Mucosa of descending colon (tissue), 3 donors: ENCODE measurements at places on chromosomes 4 and X.

DNA sequence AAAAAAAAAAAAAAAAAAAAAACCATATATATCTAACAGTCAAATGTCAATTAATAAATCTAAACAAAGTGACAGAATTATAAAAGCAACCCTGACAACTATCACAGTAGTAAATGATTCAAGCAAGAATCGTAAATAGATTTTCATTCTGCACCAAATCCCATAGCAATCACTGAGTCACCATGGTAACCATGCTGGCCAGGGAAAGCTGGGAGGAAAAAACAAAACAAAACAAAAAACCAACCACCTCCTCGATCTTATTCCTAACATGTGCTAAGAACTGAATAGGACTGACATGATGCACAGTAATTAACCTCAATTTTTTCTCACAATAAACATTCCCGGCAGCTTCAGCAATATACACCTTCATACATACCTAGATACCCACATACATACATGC is 30.6 kb upstream of the RAB40A start:
- no peak for DNase-seq

DNA sequence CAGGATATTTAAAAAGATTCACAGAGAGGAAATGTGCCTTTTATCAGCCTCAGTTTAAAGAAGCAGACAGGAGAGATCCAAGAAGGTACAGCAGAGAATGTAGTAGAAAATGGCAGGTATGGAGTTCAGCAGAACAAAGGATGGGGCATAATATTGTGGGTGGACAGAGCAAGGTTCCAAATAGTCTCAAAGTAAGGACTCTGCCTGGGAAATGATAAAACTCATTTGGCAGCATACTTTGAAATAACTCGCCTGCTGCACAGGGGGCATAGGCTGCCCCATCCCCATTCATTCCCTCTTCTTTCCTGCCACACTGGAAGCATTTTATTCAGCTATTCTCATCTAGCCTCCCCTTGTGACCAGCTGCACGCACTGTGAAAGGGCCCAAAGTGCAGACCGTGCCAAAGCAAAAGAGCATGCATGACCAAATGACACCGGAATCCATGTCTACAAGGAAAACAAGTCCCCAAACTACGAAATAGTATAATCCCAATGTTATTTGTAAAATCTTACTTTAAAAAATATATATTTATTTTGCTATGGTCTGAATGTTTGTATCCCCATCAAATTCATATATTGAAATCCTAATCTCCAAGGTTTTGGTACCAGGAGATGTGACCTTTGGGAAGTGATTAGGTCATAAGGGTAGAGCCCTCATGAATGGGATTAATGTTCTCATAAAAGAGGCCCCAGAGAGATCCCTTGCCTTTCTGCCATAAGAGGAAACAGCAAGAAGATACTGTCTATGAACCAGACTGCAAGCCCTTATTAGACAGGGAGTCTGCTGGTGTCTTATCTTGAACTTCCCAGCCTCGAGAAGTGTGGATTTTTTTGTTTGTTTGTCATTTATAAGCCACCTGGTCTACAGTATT is 77.4 kb upstream of the PRSS48 start:
- no peak for DNase-seq

GRCh38 chr4:120902925-120903324 is 19.6 kb downstream of the PRDM5 start:
- no peak for DNase-seq

DNA sequence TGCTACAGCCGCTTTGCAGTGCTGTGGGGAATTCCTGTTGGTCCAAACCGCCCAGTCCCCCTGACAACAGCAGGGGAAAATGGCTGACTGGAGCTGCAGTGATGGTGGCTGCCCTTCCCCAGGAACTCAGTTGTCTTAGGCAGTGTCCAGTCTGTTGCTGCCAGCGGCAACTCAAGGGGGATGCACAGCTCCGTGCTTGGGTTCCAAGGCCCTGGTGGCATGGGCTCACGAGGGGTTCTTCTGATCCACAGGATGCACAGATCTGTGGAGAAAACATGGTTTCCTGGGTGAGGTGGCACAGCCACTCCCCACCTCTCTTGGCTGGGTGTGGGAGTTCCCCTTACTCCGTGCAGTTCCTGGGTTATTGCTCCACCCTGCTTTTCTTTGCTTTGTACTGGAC is 261.2 kb downstream of the TLL1 start:
- DNase-seq, result no peak

- DNase-seq, result no peak
Measured at GRCh38 chr4:55675196-55675793, 39.2 kb upstream of the NMU start.

DNA sequence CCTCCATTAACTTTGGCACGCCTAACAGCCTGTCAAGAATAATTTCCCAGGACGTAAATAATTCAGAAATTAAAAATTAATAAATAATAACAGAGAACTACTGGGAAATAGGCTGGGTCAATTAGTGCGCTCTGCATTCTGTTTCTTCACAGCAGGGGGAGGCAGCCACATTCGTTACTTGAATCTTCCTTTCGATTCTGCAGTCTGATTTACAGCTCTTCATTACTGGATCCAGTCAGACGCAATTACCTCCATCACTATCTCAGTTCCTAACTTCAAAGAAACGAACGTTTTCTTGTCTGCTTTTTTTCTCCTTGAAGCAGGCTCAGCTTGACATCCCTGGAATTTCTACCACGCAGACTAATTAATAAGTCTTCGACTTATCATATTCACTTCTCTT is 9.0 kb upstream of the RPL34 start:
- no peak for DNase-seq

- no peak for DNase-seq
Measured at GRCh38 chr4:133316909-133317308, 167.8 kb downstream of the PCDH10 start.

GRCh38 chrX:84339507-84340364 is 151.7 kb upstream of the RPS6KA6 start:
- DNase-seq, result no peak

GRCh38 chr4:85092943-85093342 is 126.5 kb upstream of the WDFY3 start:
- DNase-seq, result no peak

DNA sequence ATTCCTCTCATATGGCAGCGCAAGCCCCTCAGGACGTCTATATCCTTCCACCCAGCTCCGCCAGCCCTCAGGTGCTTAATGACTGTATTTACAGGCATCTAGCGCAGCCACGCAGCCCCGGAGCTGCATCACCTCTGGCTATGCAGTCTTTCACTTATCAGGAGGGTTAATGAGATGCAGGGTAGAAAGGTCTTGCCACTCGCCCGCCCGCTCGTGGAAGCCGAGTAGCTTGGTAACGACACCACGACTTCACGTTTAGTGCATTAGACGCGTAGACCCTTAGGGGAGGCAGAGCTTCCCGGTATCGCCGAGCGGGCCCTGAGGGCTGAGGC is 1.5 kb upstream of the SLC16A2 start:
- DNase-seq, result no peak

DNA sequence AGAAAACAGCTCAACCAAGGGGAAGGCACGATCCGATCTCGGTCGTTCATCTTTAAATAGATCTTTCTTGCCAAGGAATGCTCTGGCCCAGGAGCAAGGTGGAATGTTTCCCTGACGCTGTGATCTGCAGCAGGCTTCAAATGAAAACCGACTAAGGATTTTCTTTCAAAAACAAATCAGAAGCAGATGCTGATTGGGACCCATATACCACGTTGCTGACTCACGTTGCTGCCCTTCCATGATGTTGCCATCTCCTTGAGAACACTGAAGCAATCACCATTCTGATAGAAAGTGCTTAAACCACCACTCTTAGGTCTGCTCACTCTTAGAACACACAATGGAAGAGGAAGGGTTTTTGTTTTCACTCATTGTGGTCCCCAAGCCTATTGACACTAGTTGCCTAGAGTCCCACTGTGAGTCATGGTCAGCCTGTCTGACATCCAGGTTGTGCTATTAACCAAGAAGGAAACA is 26.1 kb downstream of the LAMTOR3 start:
- DNase-seq, result no peak

DNA sequence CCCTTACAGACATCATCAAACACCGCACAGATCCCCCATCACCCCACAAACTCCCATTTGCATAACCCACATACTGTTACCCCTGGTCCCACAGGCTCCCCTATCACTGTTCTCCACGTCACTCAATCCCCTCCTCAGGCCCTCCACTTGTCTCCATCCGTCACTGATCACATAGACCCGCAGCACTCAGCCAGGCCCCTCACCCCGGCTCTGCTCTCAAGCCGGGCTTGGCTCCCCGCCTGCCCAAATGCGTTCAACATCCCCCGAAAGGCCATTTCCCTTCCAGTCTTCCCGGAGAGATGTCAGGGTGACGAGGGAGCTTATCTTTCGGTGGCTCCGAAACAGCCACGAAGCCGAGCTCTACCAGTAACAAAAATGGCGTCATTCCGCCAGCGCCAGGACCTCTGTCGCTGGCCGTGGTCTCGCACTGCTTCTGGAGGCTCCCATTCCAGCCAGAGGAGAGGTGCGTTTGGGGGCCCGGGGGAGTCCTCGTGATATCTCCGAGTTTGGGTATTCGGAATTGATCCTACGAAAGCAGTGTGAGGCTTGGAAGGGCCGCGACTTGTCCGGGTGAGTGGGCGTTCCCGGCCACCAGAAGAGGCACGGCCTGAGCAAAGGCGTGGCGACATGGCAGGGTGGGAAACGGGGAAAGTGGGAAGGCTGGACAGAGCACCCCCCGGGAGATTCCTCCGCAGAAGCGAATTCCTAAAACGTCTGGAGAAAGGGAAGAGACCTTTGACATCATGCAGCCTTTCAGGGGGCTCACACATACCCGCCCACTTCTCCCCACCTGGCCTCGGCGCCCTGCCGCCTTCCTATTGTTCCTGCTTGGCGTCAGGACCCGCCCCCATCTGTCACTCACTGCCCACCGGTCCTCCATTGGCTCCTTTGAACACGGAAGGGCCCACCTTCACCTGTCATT is at the start of gene ZNF630:
ZNF630 (minus strand) TSS at position 577 of the 922 bp plus-strand sequence. CDS start 4,754 bp downstream, outside the sequence.
- DNase-seq, result peak; percentile 86

- no peak for DNase-seq
Measured at GRCh38 chr4:75015627-75016026, 82.7 kb downstream of the PARM1 start.

DNA sequence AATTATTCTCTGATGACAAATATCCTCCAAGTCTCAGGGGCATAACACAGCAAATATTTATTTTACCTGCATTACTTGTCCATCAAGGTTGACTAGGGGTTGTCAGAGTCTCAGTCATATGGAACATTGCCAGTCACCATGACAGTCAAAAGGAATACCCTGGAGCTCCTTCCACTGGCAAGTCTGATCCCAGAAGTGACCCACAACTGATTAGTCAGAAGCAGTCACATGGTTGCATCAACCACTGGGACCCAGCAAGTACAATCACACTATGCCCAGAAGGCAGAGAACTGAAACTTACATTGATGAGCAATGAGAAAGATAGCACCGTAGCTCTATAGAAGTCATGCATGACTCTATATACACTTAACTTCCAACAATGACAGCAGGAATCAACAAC is 41.9 kb upstream of the SOD3 start:
- no peak for DNase-seq

GRCh38 chr4:11297627-11298026 is 131.1 kb downstream of the HS3ST1 start:
- DNase-seq, result no peak

- no peak for DNase-seq
Measured at GRCh38 chrX:11741574-11741973, 16.5 kb upstream of the MSL3 start.

- DNase-seq, result no peak
Measured at GRCh38 chr4:138592796-138593195, 350.6 kb upstream of the SLC7A11 start.

DNA sequence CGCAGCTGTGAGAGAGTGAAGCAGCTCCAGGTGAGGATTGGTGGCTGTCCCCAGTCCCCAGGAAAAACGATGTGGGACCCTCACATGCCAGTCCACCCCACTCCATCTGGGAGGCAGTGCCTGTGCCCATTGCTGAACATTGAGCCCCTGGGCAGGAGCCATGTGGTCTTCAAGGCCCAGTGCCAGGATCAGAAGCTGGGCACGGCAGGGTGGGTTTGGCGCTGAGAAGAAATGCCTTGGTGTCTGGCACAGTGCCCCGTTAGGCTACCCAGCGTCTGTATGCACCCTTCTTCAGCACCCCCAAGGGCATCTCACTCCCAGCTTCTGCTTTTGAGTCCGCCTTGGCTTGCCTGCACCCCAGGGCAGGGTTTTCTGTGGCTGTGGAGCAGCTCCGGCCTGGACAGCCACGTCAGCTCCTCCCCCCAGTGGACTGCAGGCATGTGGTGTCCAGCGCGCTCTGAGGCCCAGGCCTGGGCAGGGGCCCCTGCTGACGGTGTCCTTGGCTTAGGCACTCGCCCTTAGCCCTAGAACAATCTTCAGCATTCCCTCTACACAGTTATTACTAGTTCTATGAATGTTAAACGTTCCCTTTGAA is 28.6 kb downstream of the RGS12 start:
- DNase-seq, result no peak

GRCh38 chr4:73919691-73920090 is 50.5 kb downstream of the CXCL1 start:
- no peak for DNase-seq

DNA sequence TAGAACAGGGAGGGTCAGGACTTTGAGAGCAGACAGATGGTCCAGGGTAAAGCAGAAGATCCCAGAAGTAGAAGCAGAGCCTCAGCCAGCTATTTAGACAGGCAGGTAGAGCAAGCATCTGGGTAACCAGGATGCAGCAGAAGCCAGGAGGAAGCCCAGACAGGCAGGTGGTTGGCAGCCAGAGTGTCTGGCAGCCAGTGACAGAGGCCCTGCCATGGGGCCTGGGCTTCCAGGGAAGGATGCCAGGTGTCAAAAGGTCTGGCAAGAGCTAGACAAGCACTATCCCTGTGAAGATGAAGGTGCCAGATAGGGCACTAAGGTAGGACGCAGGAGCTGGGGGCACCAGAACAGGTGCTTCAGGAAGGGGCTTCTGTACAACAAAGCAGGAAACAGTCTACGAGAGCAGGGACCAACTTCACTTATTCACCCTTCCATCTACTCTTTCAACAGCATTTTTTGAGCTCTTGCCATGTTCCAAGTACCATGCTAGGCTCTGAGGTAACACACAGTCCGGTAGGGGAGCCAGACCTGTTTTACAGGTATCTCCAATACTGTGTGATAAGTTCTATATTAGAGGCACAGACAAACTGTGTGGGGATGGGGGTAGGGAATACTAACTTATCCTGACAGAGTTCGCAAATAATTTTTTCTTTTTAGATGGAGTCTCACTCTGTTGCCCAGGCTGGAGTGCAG is 38.1 kb upstream of the GJB1 start:
- DNase-seq, result no peak
